NCI-H1694 treated with DMSO at 0.1 percent for 48 hours (cell line): ENCODE measurements at places on chromosomes 11 and 22.
A peak's percentile ranks its signal among the peaks of the same experiment; 100 is the strongest.

- no peak for DNase-seq
Observed at GRCh38 chr11:45606514-45607281, 58.7 kb downstream of the CHST1 start.

DNA sequence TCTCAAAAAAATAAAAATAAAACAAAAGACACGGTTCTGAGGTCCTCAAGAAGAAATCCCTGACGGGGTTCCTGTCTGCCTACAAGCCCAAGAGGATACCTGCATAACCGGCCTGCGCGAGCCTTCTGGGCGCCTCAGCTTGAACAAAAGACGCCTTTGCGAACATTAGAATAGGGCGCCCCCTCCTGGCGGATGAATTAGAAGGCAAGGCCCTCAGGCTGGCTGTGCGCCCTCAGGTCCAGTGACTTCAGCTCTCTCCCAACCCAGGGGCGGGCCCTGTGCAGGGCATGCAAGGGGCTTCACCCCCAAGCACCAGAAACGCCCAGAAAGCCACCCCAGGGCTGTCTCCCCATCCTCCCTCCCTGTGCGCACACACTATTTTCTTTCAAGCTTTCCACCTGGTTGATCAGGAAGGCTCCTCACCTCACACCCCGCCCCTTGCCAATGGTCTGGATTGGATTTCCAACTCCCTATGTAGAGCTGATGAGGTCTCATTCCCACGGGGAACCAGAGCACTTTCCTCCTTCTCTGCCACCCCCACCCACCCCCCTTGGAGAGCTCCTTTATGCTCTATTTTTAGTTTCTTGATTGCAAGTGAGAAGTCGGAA is 273.3 kb downstream of the BUD13 start:
- DNase-seq = no peak

- DNase-seq = no peak
Observed at GRCh38 chr11:2444821-2445745, at the start of gene KCNQ1. KCNQ1 (plus strand) TSS chr11:2445008; CDS start chr11:2445099, 91 bp downstream.

- no peak for DNase-seq
Observed at GRCh38 chr22:41863472-41863871, 30.6 kb downstream of the SREBF2 start.

- no peak for DNase-seq
Observed at GRCh38 chr11:107691000-107691750, 20.7 kb downstream of the SLN start.

DNA sequence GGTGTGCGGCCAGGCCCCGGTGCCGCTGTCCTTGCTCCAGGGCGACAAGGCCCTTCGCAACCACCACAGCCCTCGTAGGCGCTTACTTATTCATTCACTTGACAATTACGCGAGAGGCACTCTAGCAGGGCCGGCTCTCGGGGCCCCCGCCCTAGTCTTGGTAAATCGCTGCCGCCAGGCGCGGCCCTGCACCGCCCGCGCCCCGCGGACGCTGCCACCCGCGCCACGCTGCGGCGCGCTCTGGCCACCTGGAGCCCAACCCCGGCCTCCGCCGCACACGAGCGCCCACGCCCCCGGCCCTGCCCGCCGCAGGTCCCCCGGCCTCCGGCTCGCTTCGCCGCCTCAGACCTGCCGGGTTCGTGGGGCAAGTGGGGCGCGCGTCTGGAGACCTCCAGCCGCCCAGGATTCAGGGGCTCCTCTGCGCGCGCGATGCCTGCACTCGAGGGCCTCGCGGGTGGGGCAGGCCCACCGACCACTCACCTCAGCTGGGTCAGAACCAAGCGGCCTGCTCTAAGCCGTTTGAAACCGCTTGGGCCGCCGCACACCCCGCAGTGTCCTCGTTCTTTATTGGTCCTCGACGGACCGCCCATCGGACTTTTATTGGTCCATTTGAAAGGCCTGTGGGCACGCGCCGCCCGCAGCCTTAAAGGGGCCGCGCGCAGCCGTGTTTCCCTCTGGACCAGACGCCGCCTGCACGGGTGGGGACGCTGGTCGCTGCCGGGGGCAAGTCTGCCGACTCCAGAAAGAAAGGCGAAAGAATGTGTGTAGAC is at the start of gene CKAP5:
Gene CKAP5, minus strand, starts transcription at position 541 of the 770 bp plus-strand sequence. CDS start 25,049 bp downstream, outside the sequence.
- DNase-seq = peak; percentile 60

GRCh38 chr11:46912526-46913150 is 5.7 kb downstream of the LRP4 start:
- no peak for DNase-seq

- no peak for DNase-seq
Observed at GRCh38 chr11:71505001-71505400, 22.1 kb upstream of the KRTAP5-7 start.

DNA sequence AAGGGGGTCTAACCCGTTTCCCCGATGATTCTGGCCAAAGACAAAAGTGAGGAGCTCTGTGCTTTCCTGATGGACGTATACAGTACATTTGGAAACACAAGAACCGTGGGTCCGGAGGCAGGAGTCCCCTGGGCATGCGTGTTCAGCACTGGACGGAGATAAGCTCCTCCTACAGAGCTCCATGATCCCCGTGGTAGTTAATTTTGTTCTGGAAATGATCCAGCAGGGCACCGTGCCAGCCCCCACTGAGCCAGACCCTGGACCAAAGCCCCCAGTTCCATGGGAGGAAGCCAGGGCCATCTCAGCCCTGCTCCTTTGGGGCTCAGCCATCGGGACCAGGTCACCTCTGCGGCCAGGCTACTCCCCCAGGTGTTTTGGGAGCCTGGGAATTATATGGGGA is 83.3 kb downstream of the TRMU start:
- DNase-seq = no peak

GRCh38 chr11:44258190-44258489 is 51.8 kb downstream of the ALX4 start:
- no peak for DNase-seq

DNA sequence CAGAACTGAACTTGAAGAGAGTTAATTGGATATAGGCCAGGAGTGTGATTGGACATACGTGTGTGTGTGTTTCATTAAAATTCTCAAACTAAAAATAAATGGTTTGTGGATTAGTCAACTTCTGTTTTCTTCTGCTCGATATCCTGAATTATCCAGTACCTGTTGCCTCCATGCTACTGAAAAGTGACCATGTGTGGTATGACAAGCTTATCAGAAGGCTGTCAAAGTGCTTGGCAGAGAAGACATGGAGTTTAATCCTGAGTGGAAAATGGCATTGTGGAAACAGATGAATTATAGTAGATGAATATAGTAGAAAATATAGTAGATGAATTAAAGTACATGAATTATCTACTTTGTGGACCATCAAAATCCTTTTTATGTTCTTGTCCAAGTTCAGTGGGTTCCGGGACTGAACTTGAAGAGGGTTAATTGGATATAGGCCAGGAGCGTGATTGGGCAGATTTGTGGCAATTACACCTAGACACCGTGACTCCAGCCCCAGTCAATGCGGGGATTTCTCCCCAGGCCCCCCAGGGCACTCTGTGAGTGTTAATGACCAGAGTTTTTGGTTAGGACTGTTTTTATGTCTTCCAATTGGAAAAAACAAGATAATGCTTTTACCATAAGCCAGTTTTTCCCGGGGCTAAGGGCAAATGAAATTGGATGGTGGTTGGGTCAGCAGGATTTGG is 30.1 kb downstream of the GRAMD1B start:
- DNase-seq = no peak

DNA sequence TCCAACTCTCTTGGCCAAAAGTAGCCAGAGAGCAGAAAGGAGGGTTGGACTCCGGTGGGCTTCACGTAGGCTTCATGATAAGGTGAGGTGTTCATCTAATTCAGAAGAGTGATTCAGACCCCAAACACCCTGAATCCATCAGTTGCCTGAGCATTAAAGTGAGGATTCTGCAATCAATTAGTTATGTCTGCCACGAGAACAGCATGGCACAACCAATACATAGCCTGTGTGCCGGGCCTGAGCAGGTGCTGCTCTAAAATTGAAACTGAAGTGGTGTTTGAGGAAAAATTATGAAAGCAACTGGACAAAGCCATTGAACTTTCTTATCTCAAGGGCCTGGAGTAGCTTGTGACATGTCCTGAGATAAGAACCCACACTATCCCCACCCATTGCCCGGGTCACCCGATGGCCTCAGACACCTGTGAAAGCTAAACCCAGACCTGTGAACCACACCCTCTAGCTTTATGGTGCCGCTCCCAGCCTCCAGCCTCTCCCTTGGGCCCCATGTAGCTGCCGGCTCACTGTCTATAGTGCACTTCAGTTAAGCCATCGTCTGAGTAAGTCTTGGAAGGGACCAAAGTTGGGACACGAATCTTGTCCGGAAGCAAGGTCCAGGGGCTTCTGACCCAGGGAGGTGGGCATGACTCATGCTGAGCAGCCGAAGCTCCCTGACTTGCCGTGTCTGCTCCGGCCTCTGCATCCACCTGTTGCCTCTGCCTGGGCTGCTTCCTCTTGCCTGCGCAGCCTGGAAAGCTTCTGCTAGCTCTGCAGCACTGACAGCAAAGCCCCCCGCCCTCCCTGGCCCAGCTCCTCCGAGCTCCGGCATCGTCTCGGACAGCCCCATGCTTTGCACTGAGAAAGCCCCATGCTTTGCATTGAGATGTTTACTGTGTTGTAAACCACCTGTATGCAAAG is 5.7 kb upstream of the MYEOV start:
- no peak for DNase-seq

DNA sequence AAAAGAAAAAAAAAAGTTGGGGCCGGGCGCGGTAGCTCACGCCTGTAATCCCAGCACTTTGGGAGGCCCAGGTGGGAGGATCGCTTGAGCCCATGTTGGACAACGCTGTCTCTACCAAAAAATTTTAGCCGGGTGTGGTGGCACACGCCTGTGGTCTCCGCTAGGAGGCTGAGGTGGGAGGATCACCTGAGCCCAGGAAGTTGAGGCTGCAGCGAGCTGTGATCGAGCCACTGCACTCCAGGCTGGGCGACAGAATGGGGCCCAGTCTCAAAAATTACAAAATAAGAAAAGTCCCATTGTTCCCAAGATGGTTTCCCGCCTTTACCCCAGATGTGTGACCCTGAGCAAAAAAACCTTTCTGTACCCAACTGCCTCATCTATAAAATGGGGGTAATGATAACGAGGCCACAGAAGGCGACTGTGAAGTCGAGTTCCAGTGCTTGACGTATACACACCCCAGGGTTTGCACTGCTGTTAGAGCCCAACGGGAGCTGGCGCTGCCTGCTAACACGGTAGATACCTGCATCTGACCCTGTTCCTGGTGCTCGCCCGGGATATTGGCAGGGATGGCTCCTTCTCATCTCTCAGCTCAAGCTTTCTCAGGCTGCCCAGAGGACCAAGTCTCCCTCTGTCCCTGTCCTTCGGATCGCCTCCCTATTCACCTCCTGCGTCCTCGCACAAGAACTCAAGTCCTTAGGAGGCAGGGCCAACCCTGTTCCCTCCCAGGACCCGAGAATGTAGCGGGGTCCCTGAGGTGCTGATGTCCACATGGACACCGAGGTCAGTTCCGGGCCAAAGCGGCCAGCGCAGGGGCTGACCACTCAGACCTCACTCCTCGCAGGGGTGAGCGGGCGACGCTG is 1.1 kb upstream of the RPLP2 start:
- no peak for DNase-seq

DNA sequence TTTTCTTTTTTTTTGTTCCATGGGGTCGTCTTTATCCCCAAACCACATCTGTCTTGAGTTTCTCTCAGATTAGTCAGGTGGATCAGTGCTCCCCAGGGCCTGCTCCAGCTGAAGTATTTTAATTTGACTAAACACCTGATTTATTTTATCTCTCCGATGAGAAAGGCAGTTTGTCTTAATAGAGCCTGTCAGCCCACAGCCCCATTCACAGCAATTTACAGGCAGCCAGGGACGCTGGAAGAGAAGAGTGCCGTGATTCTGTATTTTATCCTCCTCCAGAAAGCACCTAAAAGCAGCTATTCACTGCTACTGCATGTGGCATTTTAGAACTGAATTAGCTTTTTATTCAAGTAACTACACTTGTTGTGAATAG is 164.5 kb downstream of the SOX6 start:
- no peak for DNase-seq
